ENCODE measurements at places on chromosomes 1 and 21.

GRCh38 chr1:164660412-164660772, 101.4 kb downstream of the PBX1 start:
- H3K4me1 ChIP-seq: no peaks in the 10 kb centered on the region
- no peaks in the 10 kb centered on the region for H3K27me3 ChIP-seq
- H3K4me3 ChIP-seq: no peak overlapping the region
- no peaks in the 10 kb centered on the region for H3K36me3 ChIP-seq
- no peak for DNase-seq
- no peak overlapping the region for H3K27ac ChIP-seq

DNA sequence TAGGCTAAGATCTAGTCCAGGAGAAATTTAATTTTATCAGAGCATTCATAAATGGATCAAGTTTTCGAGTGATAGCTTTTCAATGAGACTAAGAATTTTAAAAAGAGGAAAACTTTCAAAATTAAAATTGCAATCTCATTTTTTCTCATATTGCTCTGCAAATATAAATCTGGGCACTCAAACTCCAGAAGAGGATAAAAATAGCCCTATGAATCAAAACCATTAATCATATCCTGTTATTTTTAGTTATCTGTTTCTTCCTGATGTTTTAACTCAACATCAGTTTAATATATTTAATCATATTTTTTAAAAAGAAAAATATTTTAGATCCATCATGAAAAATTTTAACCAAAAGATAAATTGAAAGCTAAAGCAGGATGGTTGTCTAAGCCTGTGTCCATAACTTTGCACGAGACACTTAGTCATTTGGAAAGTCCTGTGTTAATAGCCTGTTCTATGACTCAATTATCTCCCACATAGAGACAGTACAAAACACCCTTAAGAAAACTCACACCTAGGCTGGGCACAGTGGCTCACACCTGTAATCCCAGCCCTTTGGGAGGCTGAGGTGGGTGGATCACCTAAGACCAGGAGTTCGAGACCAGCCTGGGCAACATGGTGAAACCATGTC, 17.1 kb upstream of the PRRC2C start:
- no peak overlapping the region for H3K27ac ChIP-seq
- H3K27me3 ChIP-seq: no peaks in the 10 kb centered on the region
- no peaks in the 10 kb centered on the region for H3K36me3 ChIP-seq
- no peak overlapping the region for H3K4me3 ChIP-seq
- H3K4me1 ChIP-seq: no peaks in the 10 kb centered on the region

DNA sequence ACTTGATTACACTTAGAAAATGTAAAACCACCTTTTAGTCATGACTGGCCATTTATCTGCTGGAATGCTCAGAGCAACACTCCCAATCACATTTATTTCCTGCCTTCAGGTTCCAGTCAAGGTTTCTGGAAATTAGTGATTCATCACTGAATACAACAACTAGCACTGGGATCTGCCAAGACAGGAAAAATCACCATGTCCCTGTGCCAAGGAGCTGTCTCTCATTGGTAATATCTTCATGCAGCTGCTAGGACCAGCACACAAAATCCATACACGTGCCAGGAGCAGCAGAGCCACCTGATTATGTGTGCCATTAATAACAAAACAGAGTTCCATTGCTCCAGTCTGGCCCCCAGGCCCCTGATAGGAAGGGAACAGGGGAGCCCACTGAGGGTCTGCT, 194.6 kb downstream of the TNR start:
- peaks cover 12% of the 10 kb centered on the region for H3K27me3 ChIP-seq
- H3K4me3 ChIP-seq: no peak overlapping the region
- no peaks in the 10 kb centered on the region for H3K4me1 ChIP-seq
- no peak overlapping the region for H3K27ac ChIP-seq
- no peaks in the 10 kb centered on the region for H3K36me3 ChIP-seq
- no peak for DNase-seq

DNA sequence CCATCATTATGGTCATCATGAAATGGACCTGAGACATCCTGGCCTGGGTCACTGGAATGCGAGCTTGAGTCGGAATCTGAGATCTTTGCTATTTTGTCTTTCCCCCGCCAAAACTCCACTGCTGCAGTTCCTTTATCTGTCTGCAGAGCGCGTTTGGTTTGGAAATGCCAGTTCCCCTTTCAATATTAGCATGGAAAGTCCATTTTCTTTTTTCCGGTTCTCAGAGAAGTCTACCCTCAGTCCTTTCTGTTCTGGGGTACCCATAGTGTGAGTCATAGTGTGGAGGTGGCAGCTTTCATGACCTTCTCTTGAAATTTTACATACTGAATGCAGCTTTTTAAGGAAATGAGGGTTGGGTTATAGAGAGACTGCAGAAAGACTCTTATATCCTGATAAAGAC, 14.6 kb downstream of the CACNA1E start:
- no peak overlapping the region for H3K4me3 ChIP-seq
- no peak overlapping the region for H3K27ac ChIP-seq
- H3K36me3 ChIP-seq: peaks cover 12% of the 10 kb centered on the region
- H3K27me3 ChIP-seq: peaks cover 36% of the 10 kb centered on the region
- DNase-seq: peak; percentile 46
- peaks cover 15% of the 10 kb centered on the region for H3K4me1 ChIP-seq

DNA sequence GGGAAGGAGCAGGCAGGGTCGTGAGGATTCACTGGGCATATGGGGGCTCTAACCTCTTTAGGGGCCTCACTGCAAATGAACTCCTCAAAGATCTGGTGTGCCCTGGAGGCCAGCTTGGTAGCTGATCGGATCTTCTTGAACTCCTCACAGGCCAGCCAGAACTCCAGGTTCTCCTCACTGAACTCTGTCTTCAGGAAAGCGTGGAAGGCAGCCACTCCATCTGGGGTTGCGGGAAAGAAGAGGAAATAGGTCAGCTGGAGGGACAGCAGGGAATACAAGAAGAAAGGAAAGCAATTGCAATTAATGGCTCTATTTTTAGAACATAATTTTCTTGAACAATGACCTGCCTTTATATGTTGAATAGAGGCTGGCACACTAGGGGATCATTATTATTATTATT, 2.3 kb downstream of the RGS16 start:
- H3K27me3 ChIP-seq: peaks cover 9% of the 10 kb centered on the region
- peaks cover 13% of the 10 kb centered on the region for H3K36me3 ChIP-seq
- no peak overlapping the region for H3K27ac ChIP-seq
- peaks cover 5% of the 10 kb centered on the region for H3K4me1 ChIP-seq

- no peak for DNase-seq
- no peak overlapping the region for H3K4me3 ChIP-seq
Observed at GRCh38 chr1:172682812-172683211, 23.9 kb downstream of the FASLG start.

- H3K27ac ChIP-seq: no peak overlapping the region
- no peak for DNase-seq
- peaks cover 7% of the 10 kb centered on the region for H3K27me3 ChIP-seq
- H3K4me3 ChIP-seq: no peak overlapping the region
Observed at GRCh38 chr1:84365225-84366221, 32.8 kb upstream of the DNASE2B start.

Data from endodermal cell (in vitro differentiated cells).